ENCODE measurements at places on chromosomes 5 and 9. TPM values are rescaled to one million over a fixed set of nuclear protein-coding genes. Genes with fewer than 3 reads are reported as not detected.

GABRA1 gene
- total RNA-seq = not detected

OR5C1 gene
- not detected for total RNA-seq

GLRA1 gene
- not detected for total RNA-seq

PRRX2 gene
- 2.5 TPM for total RNA-seq

SV2C gene
- total RNA-seq = 0.32 TPM

NPDC1 gene
- 124 TPM for total RNA-seq

GRCh38 chr5:116880150-116880549 is 305.5 kb upstream of the SEMA6A start:
- H3K36me3 ChIP-seq = no peaks in the 10 kb centered on the region
- no peak overlapping the region for H3K4me3 ChIP-seq
- peaks cover 8% of the 10 kb centered on the region for H3K27me3 ChIP-seq
- H3K27ac ChIP-seq = no peak overlapping the region
- no peak for DNase-seq

GRCh38 chr9:127004946-127005769 is 90.6 kb downstream of the RALGPS1 start:
- no peak for DNase-seq
- H3K27me3 ChIP-seq = no peaks in the 10 kb centered on the region
- H3K4me3 ChIP-seq = no peak overlapping the region
- H3K27ac ChIP-seq = peak overlapping the region; percentile 7

DNA sequence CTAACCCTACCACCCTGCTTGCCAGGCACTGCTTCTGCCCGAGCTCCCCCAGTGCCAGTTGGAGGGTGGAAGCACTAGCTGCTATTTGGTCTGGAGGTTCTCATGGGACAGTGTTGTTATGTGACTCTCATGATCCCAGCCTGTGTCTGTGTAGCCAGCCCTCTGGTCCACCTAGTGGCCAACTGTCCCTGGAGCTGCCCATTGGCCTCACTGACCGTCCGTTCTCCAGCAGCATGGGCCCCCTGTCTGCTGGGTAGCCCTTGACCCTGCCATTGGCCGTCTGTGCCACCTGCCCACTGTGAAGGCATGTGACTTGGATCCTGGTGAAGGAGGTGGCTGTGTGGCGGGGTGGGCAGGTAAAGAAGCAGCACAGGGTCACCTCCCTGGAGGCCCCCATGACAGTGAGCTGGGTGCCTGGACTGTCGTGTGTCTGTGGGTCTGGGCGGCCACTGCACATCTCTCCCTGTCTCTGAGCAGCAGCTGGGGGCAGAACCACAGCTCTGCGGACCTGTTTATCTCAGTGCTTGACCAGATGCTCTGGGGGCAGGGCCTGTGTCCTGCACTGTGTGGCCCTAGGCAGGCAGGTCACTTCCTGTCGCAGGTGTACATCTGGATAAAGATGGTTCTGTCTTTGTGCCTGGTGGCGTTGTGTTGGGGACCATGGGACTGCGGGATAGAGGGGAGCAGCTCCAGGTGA is 11.4 kb downstream of the PHF2 start:
- no peak overlapping the region for H3K27ac ChIP-seq
- no peaks in the 10 kb centered on the region for H3K36me3 ChIP-seq

DNA sequence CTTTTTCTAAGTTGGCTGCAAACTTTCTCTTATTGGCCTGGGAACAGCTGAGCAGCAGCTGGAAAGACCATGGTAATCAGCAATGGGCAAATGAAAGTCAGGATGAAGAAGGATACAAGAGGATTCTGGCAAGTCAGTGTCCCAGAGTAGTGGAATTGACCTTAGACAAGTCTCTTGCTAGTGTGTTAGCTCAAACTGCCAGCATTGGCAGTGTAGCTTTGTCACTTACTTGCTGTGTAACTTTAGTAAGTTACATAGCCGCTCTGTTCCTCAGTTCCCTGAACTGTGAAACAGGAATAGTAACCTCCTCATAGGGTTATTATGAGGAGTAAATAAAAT is 3.6 kb downstream of the ALDH1A1 start:
- H3K27me3 ChIP-seq = no peaks in the 10 kb centered on the region
- peak overlapping the region; percentile 46 for H3K27ac ChIP-seq
- H3K4me1 ChIP-seq = peaks cover 40% of the 10 kb centered on the region
- DNase-seq = no peak

DNA sequence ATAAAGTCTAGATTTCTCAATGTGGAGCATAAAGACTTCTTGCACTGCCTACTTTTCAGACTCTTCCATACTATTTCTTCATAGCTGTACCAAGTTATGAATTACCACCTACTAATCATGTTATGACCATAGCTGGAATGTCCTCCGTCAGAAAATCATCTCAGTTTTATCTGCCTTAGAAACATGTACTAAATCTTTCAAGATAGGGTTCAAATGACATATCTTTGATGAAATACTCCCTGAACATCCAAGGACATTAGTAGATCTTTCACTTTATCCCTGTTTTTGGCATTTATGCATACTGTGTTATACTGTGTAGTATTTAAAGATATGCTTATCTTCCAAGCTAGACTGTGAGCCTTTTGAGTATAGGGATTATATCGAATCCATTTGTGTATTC is 49.6 kb upstream of the MEF2C start:
- H3K4me1 ChIP-seq = no peaks in the 10 kb centered on the region
- no peak overlapping the region for H3K27ac ChIP-seq
- no peaks in the 10 kb centered on the region for H3K27me3 ChIP-seq
- H3K36me3 ChIP-seq = no peaks in the 10 kb centered on the region

GRCh38 chr5:80481019-80481893 is 6.6 kb upstream of the FAM151B start:
- no peak overlapping the region for H3K27ac ChIP-seq
- no peaks in the 10 kb centered on the region for H3K27me3 ChIP-seq
- H3K4me3 ChIP-seq = no peak overlapping the region

GRCh38 chr9:112012026-112012902 is 115.7 kb downstream of the UGCG start:
- peak; percentile 52 for DNase-seq
- H3K4me3 ChIP-seq = no peak overlapping the region
- peaks cover 16% of the 10 kb centered on the region for H3K4me1 ChIP-seq
- H3K27ac ChIP-seq = peak overlapping the region; percentile 37
- H3K36me3 ChIP-seq = no peaks in the 10 kb centered on the region

- no peaks in the 10 kb centered on the region for H3K4me1 ChIP-seq
- H3K27ac ChIP-seq = no peak overlapping the region
- H3K4me3 ChIP-seq = no peak overlapping the region
- no peak for DNase-seq
- no peaks in the 10 kb centered on the region for H3K27me3 ChIP-seq
Measured at GRCh38 chr9:68577774-68578591, 37.3 kb upstream of the TMEM252 start.

DNA sequence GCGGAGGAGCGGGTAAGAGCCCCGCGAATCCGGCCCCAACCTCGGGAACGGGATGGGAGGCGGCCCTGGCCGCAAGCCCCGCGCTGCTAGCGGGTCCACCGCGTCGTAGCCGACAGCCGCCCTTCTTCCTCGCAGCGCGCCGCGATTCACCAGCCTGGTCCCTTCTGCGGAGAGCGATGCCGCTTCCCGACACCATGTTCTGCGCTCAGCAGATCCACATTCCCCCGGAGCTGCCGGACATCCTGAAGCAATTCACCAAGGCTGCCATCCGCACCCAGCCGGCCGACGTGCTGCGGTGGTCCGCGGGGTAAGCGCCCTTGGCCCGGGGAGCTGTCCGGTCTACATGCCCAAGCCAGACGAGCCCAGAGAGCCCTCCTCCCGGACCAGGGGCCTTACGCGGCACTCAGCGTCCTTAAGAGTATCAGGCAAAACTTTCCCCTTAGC is 335 bp downstream of the ROPN1L start:
- H3K27ac ChIP-seq = peak overlapping the region; percentile 68
- peaks cover 38% of the 10 kb centered on the region for H3K4me1 ChIP-seq
- H3K27me3 ChIP-seq = no peaks in the 10 kb centered on the region
- no peak for DNase-seq

- H3K36me3 ChIP-seq = no peaks in the 10 kb centered on the region
- H3K4me1 ChIP-seq = no peaks in the 10 kb centered on the region
- H3K27ac ChIP-seq = no peak overlapping the region
- H3K27me3 ChIP-seq = no peaks in the 10 kb centered on the region
- DNase-seq = no peak
Measured at GRCh38 chr9:107931071-107931715, 441.6 kb upstream of the KLF4 start.

DNA sequence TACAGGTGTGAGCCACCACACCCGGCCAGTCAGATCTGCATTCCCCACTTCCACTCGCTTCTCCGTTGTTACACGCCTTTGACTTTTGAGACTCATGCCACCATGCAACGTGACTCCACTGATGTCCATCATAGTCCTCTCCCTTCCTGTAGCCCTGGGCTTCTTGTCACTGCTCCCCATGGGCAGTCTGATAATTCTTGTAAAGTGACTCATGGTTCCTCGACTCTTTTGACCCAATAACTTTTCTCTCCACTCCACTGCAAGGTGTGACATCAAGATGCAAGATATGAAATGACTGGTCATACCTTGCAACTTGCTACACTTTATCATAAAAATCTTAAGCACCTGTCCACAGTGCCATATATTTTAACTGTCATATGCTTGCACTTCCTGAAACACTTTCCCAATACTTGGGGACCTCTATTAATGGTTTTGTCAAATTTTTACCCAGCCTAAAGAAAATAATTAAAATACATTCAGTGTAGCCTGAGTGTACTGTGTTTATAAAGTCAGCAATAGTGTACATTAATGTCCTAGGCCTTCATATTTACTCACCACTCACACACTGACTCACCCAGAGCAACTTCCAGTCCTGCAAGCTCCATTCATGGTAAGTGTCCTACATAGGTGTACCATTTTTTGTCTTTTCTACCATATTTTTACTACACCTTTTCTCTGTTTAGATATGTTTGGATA is 18.6 kb upstream of the ANKRD18A start:
- no peak for DNase-seq
- no peak overlapping the region for H3K4me3 ChIP-seq
- no peaks in the 10 kb centered on the region for H3K36me3 ChIP-seq
- no peaks in the 10 kb centered on the region for H3K4me1 ChIP-seq
- no peak overlapping the region for H3K27ac ChIP-seq

- H3K4me3 ChIP-seq = no peak overlapping the region
- H3K27me3 ChIP-seq = peaks cover 100% of the 10 kb centered on the region
- no peak overlapping the region for H3K27ac ChIP-seq
- H3K36me3 ChIP-seq = no peaks in the 10 kb centered on the region
- H3K4me1 ChIP-seq = peaks cover 43% of the 10 kb centered on the region
Measured at GRCh38 chr9:37028420-37029031, 5.5 kb downstream of the PAX5 start.

DNA sequence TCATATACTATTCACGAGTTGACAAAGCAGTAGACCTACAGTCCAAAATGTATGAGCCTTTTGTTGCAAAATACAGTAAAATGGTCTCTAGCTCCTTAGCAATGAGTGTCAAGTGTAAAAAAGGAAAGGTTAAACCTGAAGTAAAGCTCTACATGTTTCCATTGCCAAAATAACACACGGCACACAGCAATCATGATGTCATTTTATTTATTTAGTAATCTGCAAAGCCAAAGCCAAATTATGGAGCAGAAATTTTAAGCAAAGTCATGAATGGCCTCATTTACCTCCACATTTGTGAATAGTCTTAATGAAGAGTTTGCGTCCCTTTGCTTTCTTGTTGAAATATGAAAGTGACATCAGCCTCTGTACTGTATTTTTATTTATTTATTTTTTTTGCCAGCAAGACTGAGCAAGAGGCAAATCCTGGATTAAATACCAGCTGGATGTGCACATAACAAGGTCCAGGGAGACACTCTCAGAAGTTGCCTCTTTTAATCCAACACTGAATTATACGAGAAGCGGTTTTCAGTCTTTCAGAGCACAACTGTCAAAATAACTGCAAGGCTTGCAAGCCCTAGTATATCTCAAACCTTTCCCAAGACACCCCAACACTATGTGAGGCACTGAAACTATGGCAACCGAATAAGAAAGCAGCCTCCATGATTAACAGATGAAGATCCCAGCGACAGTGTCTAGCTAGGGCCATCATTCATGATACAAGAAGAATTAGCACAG is 9.7 kb downstream of the SEMA6A start:
- no peak overlapping the region for H3K27ac ChIP-seq
- peaks cover 12% of the 10 kb centered on the region for H3K27me3 ChIP-seq
- DNase-seq = no peak

DNA sequence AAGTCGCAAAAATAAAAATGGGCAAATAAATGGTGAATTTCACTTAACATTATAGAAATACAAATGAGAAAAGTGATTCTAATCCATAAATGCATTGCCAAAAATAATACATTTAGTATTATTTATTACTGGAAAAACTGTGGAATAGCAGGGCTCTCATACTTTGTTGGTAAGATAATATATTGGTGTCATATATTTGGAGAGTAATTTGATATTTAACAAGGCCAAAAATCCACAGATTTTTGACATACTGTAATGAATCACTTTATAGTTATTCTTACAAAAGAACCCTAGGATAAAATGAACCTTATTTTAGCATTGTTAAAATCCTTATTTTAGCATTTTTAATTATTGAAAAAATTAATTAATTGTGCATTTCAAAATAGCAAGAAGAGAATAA is 397.2 kb upstream of the DAB2 start:
- no peak overlapping the region for H3K27ac ChIP-seq
- H3K4me3 ChIP-seq = no peak overlapping the region
- H3K36me3 ChIP-seq = no peaks in the 10 kb centered on the region
- no peak for DNase-seq
- H3K4me1 ChIP-seq = no peaks in the 10 kb centered on the region

GRCh38 chr5:65125591-65126541 is 355.9 kb downstream of the ADAMTS6 start:
- no peaks in the 10 kb centered on the region for H3K27me3 ChIP-seq
- H3K4me3 ChIP-seq = no peak overlapping the region
- H3K27ac ChIP-seq = no peak overlapping the region
- peaks cover 5% of the 10 kb centered on the region for H3K4me1 ChIP-seq

GRCh38 chr9:26012797-26013196 is 334.6 kb upstream of the TUSC1 start:
- H3K27me3 ChIP-seq = no peaks in the 10 kb centered on the region
- H3K36me3 ChIP-seq = no peaks in the 10 kb centered on the region
- H3K4me3 ChIP-seq = no peak overlapping the region
- no peak overlapping the region for H3K27ac ChIP-seq

DNA sequence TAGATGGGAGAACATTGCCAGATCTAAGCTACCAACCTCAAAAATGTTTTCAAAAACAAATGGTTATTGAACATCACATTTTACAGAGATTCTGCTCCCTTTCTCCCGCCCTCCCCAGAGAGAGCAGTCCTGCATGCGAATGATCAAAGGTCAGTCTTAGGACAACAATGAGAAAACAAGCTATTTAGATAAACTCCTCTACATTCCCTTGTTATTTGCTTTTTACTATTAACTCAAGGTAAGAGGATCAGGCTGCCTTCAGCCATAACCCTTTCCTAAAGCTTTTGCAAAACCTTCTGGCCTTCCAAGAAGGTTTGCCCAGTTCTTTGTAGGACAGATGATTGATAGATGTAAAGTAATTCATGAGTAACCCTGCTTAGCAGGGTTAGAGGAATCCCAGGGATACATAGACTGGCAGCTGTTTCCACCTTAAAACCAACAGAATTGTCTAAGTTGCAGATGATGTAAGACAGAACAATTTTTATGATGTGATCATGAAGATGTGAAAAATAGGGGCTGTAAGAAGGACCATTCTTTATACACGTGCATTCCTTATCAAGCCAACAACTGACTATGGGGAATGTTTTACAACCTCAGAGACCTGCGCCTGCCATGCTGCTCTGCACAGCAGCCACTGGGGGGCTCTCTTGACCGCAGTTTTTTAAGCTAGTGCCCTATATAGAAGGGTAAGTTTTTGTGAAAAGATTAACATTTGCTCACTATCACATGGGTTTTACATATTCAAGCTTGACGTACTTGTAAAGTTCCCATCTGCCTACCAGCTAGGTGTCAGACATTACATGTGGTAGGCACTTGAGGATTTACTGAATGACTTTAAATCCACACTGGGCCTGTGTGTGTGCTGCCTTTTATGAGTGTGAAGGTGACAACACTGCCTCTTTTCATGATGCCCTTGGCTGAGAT is 2.3 kb upstream of the ZNF782 start:
- no peak overlapping the region for H3K27ac ChIP-seq
- no peaks in the 10 kb centered on the region for H3K36me3 ChIP-seq
- peaks cover 27% of the 10 kb centered on the region for H3K4me1 ChIP-seq

All from lower lobe of right lung (tissue), 2 donors.